ENCODE measurements at places on chromosomes 7 and 10.

DNA sequence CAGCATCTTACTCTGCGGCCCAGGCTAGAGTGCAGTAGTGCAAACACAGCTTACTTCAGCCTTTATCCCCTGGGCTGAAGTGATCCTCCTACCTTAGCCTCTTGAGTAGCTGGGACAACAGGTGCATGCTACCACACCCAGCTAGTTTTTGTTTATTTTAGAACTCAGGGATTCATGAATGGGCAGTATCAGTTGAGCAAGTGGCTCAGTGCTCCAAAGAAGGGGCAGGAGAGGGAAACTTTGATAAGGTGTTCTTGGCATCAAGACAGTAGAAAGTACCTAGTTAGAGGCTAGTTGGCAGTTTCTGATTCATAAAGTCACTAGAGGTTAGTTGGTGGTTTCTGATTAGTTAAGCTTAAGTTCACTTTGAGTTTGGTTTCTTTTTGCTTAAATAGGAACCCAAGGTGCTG lies 18.4 kb downstream of the TRIM24 start:
- DNase-seq: peak; percentile 52

- peak; percentile 46 for DNase-seq
Measured at GRCh38 chr7:91034459-91035368, 229.5 kb upstream of the FZD1 start.

- no peak for DNase-seq
Measured at GRCh38 chr10:16992611-16993119, 136.9 kb downstream of the CUBN start.

DNA sequence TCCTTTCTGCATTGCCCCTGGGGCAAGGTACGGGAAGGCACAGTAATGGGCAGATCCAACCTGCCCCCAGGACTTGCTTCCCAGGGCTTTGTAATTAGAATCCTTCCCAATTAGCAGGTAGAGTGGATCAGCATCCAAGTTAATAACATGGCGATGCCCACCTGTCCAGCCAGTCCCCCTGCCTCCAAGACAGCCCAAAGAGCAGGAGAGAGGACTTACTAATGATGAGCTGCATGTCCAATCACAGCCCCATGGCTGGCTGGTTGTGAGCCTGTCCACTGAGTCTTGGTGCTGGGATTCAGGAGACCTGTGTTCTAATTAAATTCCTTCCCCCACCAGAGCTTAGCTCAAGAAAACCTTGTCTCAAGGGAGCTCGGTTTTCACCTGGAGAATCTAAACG lies 49.0 kb downstream of the RPS24 start:
- no peak for DNase-seq

DNA sequence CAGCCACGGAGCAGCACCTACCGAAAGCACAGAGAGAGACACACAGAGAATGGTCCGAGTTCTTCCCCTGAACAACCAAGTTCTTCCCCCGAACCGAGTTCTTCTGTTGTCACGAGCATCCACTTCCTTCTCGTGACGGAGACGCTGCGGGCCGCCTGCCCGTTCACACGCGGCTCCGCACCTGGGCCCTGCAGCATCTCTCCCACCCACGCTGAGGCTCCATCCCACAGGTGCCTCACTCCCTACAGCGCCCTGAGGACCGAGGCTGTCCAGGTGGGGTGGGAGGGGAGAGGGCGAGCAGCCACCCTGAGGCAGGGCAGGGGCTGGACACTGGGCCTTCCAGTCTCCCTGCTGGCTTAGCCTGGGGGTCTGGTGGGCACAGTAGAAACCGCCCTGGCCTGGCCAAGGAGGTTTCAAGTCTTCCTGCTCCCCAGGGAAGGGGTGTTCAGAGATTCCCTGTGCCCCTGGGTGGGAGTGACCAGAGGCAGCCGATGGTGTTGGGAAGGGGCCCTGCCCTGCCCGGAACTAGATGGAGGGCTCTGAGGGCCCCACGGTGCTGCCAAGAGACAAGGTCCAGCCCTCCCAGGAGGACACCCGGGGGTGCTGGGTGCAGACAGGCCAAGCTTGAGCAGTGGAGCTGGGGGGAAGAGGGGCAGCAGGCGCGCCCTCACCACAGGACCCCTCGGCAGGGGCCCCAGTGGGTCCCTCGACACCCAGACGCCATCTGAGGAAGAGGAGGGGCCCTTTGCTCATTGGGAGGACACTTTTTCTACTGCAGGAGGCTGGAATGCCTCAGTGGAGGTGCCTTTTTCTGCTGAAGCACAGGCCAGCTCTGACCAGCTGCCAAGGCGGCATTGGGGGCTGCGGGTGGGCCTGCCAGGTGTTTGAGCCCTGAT lies 5.2 kb upstream of the NKX6-2 start:
- DNase-seq: no peak

- no peak for DNase-seq
Measured at GRCh38 chr10:26090762-26091161, 125.8 kb upstream of the GAD2 start.

- DNase-seq: no peak
Measured at GRCh38 chr7:39144420-39144819, 166.7 kb downstream of the POU6F2 start.

GRCh38 chr10:43692051-43692825 lies 43.6 kb upstream of the ZNF32 start:
- DNase-seq: no peak

GRCh38 chr10:20877986-20878983 lies 18.8 kb downstream of the NEBL start:
- no peak for DNase-seq

DNA sequence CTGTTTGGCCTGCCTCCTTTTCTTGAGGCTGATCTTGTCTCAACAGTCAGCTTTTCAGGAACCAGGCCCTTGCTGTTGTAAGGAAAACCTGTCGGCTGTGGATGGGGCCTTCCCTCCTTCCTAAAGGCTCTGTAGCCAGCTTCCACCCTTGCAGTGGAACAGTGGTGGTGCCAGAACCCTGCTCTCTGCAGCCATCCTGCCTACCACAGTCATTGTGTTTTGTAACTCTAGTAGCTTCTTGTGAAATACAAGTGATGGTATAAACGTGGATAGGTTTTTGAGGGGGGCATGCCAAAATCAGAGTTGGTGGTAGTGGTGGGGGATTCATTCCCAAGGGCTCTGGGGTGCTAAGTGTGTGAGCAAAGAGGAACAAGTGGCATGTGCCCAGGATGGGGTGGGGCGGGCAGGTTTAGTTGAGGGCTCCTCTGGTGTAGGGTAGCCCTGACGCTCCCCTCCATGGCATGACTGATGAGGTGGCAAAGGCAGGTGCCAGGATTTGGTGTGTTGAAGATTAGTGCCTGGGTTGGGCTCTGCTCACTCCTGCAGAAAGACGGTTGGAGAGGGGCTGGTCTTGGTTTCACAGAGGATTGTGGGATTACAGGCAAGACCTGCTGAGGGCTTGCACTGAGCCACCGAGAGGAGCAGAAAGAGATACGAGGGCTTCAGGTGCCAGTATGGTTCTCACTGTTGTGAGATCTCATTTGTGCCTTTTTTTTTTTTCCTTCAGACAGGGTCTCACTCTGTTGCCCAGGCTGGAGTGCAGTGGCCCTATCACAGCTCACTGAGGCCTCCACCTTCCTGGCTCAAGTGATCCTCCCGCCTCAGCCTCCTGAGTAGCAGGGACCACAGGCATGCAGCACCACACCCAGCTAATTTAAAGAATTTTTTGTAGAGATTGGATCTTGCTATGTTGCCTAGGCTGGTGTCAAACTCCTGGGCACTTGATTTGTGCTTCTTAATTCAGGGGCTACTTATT lies 7.4 kb downstream of the TSPAN14 start:
- DNase-seq: no peak

DNA sequence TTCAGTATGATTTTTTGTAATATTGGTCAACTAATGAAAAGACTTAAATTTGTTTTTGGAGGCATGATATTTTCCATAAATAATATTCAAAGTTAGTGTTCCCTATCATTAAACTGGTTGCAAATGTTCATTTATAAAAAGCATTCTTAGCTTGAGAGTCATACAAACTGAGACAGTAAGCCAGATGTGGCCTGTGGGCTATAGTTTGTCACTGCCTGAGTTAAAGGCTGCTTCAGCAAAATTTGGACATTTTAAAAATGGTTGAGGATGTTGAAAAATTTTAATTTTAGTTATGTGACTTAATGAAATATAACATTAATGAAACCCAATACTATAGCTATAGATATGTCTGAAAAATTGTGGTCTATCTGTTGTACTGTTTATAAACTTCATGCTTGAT lies 180.2 kb upstream of the CACNA2D1 start:
- DNase-seq: no peak

- DNase-seq: no peak
Measured at GRCh38 chr10:60777696-60778213, 523 bp upstream of the CDK1 start.

- DNase-seq: no peak
Measured at GRCh38 chr7:38539477-38540081, 91.6 kb downstream of the AMPH start.

DNA sequence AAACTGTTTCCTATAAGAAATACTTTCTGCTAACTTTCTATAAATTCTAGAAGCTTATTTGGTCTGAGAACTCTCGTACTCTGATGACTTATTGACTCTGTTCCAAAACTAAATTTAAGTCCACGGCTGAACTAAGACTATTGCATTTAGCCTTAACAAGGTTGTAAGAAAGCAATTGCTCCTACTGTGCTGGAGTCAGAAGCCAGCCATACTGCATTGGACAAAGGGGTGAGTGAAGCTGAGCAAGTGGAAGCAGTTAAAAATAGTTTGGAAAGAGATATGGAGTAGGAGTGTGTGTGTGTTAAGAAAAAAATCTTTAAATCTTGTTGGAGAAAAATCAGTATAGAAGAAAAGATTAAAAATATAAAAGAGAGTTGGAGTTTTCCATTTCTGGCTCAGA lies 1360.1 kb upstream of the CELF2 start:
- no peak for DNase-seq

GRCh38 chr7:116293139-116293538 lies 82.8 kb downstream of the TES start:
- no peak for DNase-seq

GRCh38 chr10:66838656-66839055 lies 87.2 kb upstream of the LRRTM3 start:
- no peak for DNase-seq

GRCh38 chr10:60666221-60666620 lies 112.1 kb upstream of the CDK1 start:
- no peak for DNase-seq

- DNase-seq: no peak
Measured at GRCh38 chr7:144454256-144455039, 51.0 kb upstream of the NOBOX start.

GRCh38 chr10:121860810-121861209 lies 67.0 kb downstream of the ATE1 start:
- DNase-seq: no peak

DNA sequence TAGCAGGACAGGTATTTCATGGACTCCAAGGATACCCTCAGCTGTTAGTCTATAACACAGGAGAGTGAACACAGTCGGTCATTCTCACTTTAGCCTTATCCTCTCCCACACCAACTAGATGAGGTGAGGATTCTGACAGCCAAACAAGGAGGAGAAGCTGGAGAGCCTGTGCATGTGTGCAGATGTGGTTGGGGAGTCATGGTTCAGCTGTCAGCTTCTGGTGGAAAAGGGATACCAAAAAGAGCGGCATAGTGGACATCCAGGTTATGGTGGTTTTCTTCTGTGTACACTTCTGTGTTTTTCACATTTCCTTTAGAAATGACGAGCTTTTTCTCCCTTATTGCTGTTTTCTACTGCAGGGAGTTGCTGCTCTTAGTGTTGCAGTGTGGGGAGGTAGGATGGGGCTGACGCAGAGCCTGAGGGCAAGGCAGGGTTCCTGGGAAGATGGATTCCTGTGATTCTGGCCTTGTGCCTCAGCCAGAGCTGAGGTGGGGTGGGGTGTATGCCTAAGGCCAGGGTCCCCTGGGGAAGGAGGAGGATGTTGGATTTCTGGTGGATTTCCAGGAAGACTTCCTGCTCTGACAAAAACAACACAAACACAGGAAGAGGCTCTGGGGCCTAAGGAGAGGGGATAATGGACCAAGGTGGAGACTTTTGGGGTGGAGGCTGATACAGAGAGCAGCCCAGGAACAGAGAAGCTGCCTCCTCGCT lies 26.6 kb downstream of the PLAU start:
- no peak for DNase-seq

GRCh38 chr10:129949891-129950291 lies 14.2 kb downstream of the EBF3 start:
- no peak for DNase-seq

DNA sequence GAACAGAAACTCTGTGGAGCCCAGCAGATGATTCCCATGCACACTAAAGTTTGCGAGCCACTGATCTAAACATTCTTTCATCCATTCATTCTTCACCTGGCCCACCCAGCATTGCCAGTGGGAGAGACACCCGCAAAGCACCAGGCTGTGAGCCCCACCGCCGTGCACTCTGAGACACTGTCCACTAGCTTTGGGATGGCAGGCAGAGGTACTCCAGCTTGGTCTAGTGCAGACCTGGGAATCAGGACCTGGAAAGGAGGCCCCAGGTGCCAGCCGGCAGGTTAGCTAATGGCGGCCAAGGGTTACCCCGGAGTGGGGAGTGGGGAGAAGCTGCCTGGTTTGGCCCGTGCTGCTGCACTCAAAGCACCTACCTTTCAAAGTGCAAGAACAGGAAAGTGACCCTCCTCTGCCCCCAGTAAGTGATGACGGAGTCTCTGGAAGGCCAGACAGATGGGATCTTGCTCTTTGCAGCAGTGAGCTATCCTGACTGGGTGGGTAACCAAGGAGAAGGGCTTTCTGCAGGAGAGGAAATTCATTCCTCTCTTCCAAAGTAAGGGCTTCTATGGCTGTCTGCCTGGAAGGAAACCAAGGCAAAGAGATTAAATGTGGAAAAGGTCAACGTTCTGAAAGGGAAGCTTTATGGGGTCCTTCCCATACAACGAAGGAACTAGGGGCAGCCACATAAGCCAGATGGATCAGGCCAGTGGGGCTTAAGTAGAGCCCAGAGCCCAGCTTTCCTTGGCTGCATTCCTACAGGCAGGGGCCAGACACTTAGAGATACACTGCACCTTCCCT lies 74.2 kb upstream of the LRRC4 start:
- no peak for DNase-seq

GRCh38 chr7:47808321-47808720 lies 139.9 kb downstream of the PKD1L1 start:
- no peak for DNase-seq

- no peak for DNase-seq
Measured at GRCh38 chr10:107118866-107119265, 45.6 kb downstream of the SORCS1 start.

DNA sequence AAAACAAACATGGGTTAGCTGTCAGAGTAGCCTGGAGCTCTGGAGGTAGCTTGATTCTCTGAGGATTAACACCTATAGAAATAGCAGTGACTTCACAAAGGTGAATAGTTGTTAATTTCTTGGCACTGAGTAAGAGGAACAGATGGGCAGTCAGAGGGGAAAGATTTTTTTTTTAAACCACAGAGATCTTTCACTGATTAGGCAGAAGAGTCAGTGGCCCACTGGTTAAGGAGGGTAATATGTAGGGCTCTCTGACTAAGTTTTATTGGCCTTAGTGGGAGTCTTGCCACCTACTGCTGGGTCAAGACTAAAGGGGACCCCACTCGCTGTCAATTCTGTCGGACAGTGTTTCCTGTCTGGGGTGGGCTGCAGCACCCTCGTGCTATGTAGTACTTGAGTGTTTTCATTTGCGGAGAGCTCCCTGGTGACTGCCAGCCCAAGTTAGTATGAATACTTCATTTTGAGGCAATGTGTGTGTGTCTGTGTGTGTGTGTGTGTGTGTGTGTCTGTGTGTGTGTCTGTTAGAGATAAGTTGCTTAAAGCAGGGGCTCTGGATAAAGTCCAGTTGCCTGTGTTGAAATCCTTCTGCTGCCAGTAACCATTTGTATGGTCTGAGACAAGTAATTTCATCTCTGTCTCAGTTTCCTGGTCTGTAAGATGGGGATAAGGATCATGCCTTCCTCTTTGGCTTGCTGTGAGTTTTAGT lies 145.2 kb downstream of the ARID5B start:
- peak; percentile 78 for DNase-seq

GRCh38 chr10:83932245-83932644 lies 207.1 kb upstream of the GHITM start:
- no peak for DNase-seq

GRCh38 chr10:128633864-128634540 lies 507.8 kb upstream of the MKI67 start:
- no peak for DNase-seq
